ENCODE measurements at places on chromosomes 7 and 10.

GRCh38 chr7:74572301-74572979 is 85.1 kb upstream of the GTF2I start:
- DNase-seq = no peak

GRCh38 chr7:157507987-157508386 is 171.2 kb downstream of the DNAJB6 start:
- no peak for DNase-seq

DNA sequence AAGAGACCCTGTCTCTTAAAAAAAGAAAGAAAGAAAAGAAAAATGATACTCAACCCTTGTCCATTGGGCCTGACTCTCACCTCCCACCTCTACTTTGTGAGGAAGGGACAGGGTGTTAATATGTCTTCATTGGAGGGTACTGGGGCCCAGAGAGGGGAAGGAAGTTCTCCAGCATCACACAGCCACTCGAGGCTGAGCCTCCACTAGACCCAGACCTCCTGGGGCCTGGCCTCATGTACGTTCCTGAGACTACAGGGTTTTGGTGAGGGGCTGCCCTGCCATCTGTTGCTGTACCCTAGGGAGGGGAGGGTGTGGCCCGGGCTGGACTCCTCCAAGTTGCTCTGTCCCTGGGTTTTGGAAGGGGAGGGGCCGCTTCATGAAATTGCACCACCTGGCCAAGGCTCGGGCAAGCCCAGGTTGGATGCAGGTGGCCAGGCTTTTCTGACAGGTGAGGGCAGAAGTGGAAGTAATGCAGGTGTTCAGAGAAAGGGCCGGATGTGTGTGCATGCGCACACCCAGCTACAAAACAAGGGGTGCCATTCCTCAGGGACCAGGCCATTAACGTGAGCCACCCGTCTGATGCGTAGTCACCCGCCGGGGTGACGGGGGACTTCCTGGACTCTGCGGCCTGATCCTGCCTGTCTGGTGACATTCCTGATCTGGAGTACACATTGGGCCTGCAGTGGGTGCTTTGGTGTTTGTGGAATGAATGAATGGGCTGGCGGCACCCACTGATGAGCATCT is 21.7 kb downstream of the GTF2IRD1 start:
- DNase-seq = no peak

DNA sequence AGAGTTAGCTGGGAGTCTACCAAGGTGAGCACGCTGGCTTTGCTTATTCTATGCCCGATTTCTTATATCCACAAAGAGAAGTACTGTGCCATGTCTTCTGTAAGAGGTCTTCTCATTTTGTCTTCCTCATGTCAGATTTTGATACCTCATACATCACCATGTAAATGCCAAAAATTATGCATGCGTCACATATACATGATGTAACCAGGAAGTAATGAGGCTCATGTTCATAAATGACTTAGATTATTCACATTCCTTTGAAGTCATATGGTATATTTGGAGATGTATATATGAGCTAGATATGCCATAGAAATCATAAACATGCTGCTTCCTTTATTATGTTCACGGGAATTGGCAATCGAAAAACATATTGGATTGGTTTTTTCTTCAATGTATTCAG is 97.7 kb upstream of the CELF2 start:
- DNase-seq = no peak

- no peak for DNase-seq
These were observed 283.6 kb upstream of the LRRTM3 start for GRCh38 chr10:66642217-66642616.

- no peak for DNase-seq
These were observed 117.5 kb downstream of the AHR start for GRCh38 chr7:17415955-17416354.

DNA sequence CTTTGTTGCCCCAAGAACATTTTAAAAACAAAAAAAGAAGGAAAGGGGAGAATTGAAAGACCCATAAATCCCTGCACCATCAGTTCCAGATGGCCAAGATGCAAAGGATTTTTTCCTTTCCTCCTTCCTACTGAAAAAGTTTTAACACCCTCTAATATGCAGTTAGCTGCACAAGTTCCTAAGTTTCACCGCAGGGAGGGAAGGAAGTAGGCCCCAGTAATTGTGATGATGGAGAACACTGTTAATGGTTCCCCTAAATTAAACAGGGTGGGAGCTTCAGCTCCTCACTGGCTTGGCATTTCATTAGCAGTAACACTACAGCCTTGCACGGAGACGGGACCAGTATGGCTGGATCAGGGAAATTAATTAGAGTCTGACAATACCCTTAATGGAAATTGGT is 63.7 kb upstream of the PPIF start:
- DNase-seq = no peak

Measured in WTC11 (cell line).